ENCODE measurements at places on chromosomes 6 and 20. TPM values are rescaled to one million over a fixed set of nuclear protein-coding genes. Genes with fewer than 3 reads are reported as not detected.

DNA sequence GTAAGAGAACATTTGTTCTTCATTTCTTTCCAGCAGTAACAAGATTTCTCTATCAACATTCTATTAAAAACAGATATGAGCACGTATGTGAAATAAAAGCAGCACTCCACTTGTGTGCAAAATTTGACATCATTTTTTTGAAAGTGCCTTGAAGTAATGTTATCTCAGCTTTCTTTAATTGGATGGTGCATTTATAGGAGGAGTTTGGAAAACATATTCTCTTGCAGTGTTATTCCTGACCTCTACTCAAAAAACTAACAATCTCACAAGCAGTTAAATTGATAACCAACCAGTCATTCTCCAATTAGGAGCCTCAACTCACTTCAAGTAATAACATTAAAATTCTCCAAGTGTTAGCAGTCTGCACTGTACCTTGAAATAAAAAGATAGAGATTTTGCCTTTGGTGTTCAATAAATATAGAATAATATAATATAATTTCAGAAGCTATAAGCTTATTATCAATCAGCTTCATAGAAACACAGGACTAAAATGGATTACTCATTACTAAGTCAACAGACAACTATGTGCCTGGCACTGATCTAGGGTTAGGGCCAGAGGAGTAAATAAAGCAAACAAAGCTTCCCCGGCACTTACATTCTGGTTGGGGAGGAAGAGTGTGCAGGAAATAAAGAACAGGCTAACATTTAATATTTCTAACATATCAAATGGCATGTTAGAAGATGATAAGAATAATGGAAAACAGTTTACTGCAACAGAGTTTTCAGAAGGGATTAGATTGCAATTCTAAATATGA lies 149.0 kb upstream of the SGK1 start:
- ATAC-seq = no peak

The PRDM1 gene
- 2.5 TPM for total RNA-seq

DNA sequence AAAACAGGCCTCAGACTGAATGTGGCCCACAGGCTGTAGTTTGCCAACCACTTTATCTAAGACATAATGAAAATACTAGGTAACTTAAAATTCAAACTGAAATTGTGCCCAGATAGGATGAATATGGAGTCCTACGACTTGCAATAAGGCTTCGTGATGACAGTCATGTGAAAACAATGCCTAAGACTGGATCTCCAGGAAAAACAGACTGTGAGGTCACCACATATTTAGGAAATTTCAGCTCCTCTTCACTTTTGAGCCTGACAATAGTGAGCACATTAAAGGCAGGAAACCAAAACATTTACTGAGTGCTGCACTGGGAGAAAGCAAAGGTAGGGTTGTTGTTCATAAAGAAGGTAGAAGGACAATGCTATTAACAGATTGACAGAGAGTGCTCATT lies 50.0 kb downstream of the RTN4IP1 start:
- ATAC-seq = no peak

DNA sequence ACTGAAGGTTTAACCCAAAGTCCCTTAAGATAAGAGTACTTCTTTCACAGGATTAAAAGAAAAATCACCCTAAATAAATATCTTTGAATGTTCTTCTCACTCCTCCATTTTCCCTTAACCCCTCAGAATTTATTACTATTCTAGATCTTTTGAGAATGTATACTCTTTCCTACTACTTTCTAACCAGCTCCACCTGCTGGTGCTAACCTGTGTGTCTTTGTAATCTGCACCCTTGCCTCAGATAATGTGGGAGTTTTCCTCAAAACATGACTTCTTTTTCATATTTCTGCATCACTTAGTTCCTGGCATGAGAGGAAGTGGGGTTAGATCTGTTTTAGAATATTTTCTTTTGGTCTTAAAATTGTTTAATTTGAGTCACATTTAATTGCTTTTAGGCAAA lies 394.2 kb downstream of the BMP2 start:
- no peak for ATAC-seq

- ATAC-seq = no peak
These were observed 13.0 kb downstream of the UQCC2 start for GRCh38 chr6:33698494-33698893.

DNA sequence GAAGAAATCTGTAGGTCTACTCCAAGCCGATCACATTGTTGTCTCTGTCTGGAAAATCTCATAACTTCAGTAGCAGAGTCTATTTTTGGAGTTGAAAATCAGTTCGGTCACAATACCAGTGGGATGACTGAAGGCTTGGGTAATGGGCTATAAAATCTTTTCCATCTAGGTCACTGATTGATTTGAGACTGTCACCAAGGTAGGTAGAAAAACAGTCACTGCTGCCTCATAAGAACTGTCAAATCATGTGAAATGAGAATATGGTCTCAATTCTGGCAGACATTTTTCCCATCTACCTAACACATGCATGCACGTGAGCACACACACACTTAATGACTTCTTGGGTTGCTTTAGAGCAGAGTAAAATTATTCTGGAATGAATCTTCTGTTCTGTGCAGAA lies 1162.8 kb upstream of the CITED2 start:
- ATAC-seq = peak; percentile 8

GRCh38 chr6:35580836-35581235 lies 68.1 kb upstream of the TULP1 start:
- no peak for ATAC-seq

DNA sequence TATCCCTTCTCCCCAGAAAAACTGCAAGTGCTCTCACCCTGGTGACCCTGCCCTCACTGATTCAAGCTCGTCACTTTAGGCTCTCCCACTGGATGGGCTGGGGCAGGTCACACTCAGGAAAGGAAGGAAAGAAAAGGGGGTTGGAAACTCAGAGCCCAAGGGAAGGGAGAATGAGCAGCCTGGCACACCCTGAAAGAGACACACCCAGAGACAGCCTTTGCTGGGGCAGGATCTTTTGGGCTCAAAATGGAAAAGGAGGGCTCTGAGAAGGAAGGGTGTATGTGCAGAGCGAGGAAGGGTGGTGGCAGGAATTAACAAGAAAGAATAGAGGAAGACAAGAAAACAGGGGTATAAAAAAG lies 2.5 kb downstream of the PPP1R18 start:
- ATAC-seq = no peak

The SLA2 gene
- 0.46 TPM for total RNA-seq

- no peak for ATAC-seq
These were observed 37.5 kb downstream of the SNAI1 start for GRCh38 chr20:50020288-50020687.

DNA sequence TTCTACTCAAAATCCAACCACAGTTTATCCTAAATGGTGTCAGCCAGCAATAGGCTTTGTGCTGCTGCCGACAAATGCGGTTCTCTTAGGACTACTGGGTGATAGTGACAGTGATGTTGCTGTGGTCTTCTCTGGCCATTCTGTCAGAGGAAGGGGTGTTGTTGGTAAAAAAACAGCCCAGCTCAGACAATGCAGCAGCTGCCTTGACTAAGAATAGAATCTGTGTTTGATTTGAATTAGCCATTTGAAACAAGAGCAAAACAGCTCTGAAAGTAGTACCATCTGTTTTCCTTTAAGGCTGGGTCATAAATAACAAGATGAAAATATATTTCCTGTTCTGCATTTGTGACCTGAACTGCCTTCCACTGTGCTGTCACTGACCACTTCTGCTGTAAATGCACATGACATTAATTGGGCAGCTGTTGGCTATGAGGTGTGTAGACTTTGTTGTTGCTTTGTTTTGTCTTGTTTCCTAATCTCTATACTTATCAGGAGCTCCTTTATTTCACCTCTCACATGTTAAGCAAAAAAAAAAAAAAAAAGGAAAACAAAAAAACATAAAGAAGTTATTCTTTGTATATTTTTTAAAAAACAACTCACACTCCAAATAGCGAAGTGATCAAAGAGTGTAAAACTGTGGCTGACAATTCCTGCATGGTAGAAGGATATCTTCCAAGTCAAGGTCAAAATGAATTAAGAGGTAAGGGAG lies 497.8 kb upstream of the ARID1B start:
- ATAC-seq = peak; percentile 82

DNA sequence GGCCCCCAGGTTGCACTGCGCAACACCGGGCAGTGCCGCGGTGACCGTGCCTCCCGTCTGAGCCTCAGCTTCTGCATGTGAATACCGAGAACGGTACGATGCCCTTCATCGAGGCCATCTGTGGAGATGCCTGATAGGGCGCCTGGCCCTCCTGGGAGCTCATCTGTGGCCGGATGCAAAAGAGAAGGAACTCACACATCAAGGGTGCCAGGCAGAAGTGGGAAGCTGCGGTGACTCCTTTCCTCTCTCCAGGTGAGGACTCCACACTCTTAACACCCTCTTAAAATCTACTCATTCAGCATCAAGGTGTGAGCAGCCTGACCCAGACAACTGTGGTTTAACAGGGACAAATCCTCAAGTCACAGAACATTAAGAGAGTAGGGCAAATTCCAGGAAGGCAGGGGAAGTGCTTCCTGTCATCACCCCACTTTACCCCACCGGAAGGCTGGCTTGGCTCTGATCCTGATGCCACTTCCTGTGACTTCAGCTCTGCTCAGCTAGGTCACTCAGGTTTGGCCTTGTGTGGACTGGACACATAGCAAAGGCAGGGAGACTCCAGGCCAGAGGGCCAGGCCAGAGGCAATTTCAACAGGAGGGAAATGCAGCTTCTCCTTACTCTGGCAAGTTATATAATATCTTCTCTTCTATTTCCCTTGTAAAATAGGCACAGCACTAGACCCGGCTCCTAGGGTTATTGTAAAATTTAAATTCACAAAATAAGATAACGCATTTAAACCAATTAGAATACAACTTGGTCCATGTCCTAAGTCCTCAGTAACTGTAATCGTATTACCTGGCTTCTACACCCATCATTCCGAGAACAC lies 69.4 kb downstream of the CPNE5 start:
- no peak for ATAC-seq

Data from motor neuron (in vitro differentiated cells).